ENCODE measurements at places on chromosomes 2 and 18.

DNA sequence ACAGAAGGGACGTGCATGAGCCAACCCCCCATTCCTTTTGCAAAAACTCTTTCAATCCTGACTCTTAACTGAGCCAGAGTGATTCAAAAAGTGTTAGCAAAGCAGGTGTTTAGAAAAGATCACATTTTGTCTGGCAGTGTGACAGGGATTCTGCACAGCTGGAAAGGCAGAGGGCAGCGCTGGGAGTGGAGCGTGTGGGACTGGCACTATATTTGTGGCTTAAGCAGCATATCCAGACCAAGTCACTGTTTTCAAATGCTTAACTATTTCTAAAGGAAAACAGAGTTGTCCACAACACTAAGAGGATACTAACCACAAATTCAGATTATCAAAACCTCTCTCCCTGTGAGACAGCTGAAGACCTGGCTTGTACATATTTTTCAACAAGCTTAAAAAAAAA, 19.0 kb downstream of the CABYR start:
- no peak for DNase-seq

- no peak for DNase-seq
Observed at GRCh38 chr18:68440433-68440832, 274.5 kb downstream of the TMX3 start.

GRCh38 chr18:2662990-2663389, 7.5 kb downstream of the SMCHD1 start:
- DNase-seq, result no peak

- DNase-seq, result no peak
Observed at GRCh38 chr18:65919018-65919417, 168.2 kb downstream of the CDH7 start.

- no peak for DNase-seq
Observed at GRCh38 chr18:45334191-45334590, 281.1 kb upstream of the SLC14A2 start.

DNA sequence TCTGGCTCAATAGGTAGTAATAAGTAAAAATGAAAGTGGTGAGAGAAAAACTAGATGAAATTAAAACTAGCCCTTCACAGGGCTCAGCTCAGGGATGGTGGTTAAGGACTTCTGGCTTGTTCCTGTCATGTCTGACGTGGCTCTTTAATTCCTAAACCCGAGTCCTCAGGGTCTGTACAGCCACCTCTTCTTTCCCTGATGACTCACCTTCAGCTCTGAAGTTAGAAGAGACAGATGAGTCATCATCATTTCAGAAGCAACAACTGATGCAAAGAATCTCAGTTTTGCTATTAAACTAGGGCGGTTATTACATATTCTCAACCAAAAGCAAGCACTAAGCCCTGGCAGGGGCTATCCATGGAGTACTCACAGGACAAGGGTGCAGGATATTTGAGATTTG, 24.0 kb upstream of the ITGB6 start:
- DNase-seq, result peak; percentile 15
